ENCODE measurements at places on chromosomes 2 and 18.

DNA sequence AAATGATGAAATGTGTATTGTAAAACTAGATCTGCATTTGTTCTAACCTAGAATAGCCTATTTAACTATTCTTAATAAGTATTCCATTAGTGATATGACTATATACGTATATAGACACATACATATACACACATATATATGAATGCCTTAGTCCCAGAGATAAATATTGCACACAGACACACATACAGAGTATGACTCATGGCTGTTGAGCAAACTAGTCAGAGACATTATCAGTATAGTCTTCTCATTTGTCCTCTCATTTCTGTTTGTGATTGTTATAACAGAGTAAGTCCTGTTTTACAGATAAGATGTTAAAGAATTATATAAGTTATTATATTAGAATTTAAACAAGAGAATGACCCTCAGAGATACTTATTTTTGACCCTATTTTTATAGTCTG is 202.5 kb downstream of the CCDC102B start:
- DNase-seq = no peak

- DNase-seq = no peak
These were observed 3.3 kb upstream of the HJURP start for GRCh38 chr2:233857511-233858141.

DNA sequence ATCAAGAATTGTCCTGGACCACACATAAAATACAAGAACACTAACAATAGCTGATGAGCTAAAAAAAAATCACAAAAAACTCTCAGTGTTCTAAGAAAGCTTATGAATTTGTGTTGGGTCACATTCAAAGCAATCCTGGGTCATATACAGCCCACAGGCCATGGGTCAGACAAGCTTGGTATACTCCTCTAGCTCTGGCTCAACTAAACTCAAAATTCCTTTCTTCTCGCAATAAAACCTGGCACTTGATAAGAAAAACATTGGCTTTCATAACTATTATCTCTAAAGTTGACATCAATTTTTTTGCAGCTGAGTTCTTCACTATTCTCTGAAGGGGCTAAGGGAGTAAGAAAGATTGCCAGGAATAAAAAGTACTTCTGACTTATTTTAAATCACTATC is 38.3 kb downstream of the FBXO48 start:
- no peak for DNase-seq

DNA sequence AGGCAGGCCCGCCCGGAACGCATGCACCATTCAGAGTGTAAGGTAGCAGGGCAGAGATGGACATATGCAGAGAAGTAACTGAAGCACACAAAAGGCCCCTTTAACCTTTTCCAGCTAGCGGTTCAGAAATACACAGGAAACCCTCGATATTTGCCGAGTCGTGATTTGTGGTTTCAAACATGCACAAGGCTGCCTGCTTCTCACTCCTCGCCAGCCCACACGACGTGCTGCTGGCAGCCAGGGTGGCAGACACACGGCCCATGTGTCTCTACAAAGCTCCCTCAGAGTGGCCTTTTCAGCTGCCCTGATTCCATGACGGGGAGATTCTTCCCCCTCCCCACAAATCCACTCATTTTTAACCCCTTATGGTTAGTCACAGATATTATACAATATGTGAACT is 23.6 kb downstream of the ZBTB7C start:
- DNase-seq = no peak

GRCh38 chr2:146135245-146135644 is 1615.3 kb upstream of the ZEB2 start:
- DNase-seq = no peak

DNA sequence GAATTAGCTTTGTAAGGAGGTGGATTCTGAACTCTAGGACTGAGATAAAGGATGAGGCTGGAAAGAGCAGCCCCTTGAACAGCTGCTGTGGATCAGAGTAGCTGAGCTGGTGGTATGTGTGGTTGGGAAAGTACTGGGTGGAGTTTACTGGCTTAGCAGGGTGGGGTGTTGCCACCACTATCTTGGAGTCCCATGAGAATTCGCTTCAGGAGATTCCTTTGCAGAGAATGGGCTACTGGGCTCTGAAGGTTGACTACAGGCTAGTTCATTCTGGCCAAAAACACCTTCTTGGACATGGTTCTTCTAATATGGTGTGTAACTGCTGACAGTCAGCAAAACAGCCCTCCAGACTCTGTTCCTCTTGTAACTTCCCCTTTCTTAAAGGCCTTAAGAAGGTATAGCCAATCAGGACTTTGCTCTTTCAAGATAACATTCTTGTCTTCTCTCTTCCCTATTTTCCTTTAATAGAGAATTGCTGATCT is 52.7 kb downstream of the TET3 start:
- DNase-seq = peak; percentile 54

GRCh38 chr2:186422226-186422625 is 63.8 kb upstream of the ZC3H15 start:
- DNase-seq = no peak

GRCh38 chr2:180991361-180991760 is 11.0 kb downstream of the UBE2E3 start:
- no peak for DNase-seq

DNA sequence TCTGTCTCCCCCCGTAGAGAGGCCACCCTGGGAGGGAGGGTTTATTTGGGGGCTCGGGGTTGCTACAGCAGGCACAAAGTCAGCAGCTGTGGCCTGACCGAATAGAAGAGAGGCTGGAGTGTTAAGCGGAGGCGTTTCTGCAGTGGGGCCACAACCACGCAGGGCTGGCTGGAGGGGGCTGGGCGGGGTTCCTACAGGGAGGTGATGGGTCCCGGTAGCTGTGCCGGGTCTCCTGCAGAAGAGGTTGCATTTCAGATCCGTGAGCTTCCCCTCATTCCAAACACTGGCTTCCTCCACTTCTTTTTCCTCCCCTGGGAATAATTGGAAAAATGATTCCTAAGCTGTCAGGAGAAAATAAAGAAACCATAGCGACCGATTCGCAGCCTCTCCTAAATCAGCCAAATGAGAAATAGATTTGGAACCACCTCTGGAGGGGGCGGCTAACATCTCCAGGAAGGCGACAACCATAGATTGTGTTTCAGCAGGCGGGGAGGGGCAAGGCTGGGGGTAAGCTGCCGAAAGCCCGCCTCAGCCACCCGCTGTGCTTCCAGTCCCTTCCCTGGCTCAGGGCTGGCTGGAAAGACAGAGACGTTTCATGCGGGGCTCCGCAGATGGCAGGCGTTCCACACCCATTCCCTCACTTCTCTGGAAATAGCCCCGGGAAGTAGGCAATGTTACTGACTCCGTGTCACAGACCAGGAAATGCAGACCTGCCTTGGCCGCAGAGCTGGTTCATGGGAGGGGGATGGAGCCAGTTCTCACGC is 85.6 kb upstream of the TAF1B start:
- no peak for DNase-seq

- DNase-seq = no peak
These were observed 150.7 kb upstream of the MGAT5 start for GRCh38 chr2:134103196-134103595.

GRCh38 chr2:199216253-199216652 is 241.5 kb downstream of the SATB2 start:
- no peak for DNase-seq

GRCh38 chr2:239594772-239595608 is 194.2 kb upstream of the HDAC4 start:
- DNase-seq = no peak

- no peak for DNase-seq
These were observed 1.5 kb downstream of the SLC30A3 start for GRCh38 chr2:27261241-27261925.

GRCh38 chr2:42196403-42197267 is 27.5 kb downstream of the EML4 start:
- peak; percentile 11 for DNase-seq

DNA sequence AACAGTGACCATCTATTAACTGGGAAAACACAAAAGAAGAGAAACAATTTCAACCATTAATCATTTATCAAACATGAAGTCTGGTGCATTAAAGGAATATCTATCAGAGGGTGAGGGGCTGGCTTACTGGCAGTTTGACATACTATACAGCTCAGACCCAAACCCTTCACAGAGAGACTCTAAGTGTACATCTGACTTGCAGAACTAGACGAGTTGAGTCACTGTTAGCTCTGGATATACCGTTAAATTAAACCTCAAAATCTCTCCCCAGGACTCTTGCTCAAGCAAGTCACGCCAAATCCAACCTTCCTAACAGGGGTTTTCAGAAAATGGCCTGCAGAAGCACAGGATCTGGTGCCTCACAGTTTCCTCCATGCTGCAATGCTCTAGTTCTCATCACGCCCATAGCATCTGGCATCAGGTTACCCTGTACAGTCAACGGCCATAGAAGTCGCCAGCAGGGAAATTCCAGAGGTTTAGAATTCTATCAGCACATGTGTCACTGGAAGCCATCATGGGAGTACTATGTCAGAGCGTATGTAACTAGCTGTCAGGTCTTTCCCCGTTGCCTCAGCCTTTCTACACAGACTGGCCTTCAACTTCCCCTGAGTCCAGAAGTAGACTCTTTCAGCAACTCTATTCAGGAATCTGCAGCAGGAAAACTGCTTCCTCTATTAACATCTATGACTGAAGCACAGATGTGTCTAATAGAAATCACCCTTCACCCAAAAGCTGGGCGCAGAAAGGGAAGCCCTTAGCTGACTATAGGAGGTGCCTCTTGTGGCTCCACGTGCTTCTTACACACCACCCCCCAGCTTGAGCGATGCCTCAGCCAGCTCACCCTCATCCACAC is 9.3 kb downstream of the TGOLN2 start:
- DNase-seq = no peak

DNA sequence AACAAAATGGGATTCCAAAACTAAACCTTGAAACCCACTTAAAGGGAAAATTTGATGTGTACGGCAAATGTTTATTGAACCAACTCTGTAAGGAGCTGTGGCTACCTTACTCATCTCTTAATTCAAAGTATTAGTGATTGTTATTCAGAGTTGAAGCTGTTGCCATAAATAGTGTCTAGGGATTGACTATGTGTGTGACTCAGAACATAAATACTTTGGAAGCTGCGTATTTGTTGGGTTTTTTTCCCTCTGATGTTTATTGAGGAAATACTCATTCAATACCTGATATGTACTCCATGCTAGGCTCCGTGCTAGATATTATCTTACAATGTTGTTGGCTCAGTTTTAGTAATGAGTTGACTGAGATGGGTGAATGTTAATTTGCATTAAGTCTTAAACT is 90.4 kb downstream of the PTRHD1 start:
- DNase-seq = no peak

- DNase-seq = no peak
These were observed 58.1 kb downstream of the CYP26B1 start for GRCh38 chr2:72089537-72089936.

DNA sequence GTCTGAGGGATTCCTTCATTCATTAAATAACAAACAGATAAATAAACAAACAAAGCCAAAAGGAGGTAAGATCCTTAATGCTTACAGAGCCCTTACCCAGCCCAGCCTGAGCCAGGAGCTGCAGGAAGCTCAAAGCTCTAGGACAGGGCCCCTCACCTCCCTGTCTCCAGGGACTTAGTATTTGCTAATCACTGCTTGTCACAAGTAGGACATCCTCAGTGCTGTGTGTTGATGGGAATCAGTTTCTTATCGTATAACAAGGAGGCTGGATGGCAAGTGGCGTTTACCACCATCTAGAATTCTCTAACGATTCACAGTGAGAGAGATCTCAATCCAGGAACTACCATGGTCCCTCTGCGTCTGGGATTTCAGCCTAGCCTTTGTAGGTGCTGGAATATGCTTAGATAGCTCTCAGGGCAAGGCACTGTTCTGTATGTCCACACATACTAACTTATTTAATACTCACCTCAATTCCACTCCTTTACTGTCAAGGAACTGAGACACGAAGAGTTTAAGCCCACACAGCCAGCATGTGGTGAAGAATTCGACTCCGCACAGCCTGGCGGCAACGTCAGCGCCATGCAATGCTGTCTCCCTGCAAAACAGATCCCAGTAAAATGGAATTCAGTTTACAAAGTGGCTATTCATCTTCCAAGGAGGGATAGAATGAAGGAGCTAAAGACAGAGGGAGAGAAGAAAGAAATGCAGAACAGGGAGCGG is 164.8 kb downstream of the MYCN start:
- DNase-seq = no peak
